Hypothalamus (tissue), 51 donors: ENCODE measurements at places on chromosomes 3 and 15.

GRCh38 chr3:171164067-171164465, 137.5 kb upstream of the SLC2A2 start:
- no peak for DNase-seq

DNA sequence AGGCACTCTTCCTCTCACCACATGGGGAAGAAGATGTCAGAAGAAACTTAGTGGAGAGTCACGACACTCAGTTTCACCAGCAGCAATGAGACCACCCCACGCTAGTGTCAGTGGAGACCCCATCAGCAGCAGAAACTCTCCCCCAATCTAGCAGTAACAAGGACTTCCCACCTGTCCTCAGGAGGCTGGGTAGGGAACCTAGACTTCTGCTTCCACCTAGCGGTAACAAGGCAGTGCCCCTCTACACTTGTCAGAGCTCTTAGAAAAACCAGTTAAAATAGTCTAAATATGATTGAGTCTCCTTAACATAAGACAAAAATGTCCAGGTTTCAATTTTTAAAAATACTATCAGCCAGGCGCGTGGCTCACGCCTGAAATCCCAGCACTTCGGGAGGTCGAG, 57.3 kb downstream of the TRAT1 start:
- no peak for DNase-seq

DNA sequence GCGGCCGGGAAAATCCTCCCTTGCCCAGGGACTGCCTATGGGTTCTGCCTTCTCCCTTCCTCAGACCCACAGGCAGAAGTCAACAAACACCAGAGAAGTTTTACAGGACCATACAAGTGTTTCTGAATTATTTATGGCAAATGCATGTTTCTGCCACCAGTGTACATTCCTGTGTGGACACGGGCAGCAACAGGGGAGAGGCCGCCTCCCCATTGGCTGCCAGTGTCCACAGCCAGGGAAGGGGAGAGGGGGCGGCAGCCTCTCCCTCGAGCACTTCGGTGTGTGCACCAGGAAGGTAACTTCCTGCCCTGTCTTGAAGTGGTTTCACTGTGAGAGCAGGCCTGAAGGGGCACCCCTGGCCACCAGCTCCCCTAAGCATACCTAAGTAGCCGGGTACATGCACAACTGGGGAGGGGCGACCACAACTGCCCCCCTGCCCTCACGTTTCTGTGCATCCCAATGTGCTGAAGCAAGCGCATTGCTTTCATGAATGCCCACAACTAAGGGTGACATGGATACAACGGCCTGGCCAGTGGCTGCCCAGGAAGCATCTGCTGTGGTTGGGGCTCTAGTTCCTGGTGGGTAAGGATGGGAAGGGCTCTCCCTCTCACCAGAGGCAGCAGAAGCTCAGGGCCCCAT, 14.8 kb upstream of the SHISA5 start:
- no peak for DNase-seq

GRCh38 chr15:73956743-73957135, 30.5 kb downstream of the LOXL1 start:
- no peak for DNase-seq

DNA sequence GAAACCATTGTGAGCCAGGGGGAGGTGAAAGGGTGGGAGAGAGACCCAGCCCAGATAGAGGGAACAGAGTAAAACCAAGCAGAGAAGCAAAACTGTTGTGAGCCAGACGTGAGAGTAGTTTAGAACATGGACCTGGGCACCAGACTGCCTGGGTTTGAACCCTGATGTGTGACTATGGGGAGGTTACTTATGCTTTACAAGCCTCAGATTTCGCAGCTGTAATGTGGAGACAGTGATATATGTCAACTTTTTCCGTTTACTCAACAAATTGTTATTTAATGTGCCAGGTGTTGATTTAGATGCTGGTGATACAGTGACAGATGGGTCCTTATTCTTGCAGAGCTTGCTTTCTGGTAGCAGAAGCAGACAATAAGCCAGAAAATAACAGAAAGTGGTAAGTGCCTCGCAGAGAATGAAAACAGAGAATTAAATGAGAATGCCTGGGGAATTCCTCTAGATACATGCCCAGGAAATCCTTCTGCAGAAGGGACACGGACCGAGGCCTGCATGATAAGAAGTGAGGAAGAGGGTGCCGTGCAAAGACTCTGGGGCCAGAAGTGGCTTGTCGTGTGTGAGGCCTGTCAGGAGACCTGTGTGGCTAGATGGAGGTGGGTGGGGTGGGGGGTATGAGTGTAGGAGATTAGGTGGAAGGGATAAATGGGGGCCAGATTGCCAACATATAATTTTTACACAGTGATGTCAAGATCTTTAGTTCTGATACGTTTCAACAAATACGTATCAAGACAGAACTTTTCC, 15.0 kb downstream of the KAT2B start:
- DNase-seq, result no peak

DNA sequence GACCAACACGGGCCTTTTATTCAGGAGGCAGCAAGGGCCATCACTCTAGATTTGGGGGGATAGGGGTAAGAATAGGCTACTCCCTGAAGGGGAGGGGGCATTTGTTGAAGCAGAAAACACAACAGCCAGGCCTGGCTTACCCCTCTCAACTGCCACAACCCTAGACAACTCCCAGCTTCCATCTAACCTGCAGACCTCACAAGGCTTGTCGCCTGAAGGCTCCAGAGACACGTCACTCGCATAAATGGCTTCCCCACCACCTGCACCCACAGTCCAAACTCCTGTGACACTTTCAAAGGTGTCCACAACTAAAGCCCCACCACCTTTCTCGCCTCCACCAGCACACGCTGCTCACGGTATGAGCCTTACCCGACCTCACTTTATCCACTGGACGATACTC, 14.9 kb downstream of the POLG start:
- DNase-seq, result no peak
